ENCODE measurements at places on chromosomes 2 and 18.

GRCh38 chr2:172430678-172431077 lies 3.3 kb downstream of the ITGA6 start:
- peak; percentile 69 for DNase-seq

GRCh38 chr2:233118648-233119000 lies 58.5 kb downstream of the INPP5D start:
- no peak for DNase-seq

- DNase-seq = no peak
These were observed 105.9 kb downstream of the AGAP1 start for GRCh38 chr2:235599596-235600338.

DNA sequence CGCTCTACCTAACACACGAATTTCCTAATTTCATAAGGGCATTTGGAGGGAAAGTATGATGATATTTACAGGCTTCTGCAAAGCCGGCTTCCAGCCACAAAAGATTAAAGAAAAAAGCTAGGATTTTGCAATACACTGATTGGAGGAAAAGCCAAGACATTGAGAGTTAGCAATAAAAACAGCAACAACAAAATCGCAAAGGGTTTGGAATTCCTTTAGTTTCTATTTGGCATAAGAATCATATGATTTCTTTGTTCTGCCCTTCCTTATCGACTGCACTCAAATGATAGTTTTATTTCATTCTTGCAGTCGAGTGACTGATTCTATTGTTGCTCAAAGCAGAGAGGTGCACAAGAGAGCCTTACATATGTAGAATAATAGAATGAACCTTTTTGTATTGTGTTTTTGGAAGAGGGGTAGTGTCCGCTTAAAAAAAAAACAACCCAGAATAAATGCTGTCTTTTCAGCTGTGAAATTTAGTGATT lies 3.9 kb upstream of the ZNF532 start:
- DNase-seq = no peak

DNA sequence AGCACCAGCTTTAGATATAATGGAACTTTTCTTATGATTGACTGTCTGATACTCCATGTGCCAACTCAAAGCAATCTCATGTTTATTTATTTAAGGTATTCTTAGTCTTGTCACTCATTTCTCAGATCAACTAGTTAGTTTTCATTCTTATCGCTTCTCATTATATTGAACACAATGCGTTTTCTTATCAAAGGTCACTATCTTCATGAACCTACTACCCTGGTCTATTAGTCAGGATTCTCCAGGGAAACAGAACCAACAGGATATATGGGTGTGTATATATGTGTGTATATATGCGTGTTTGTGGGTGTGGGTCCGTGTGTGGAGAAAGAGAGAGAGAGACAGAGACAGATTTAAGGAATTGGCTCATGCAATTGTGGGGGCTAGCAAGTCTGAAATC lies 619.9 kb downstream of the ZEB2 start:
- DNase-seq = no peak

DNA sequence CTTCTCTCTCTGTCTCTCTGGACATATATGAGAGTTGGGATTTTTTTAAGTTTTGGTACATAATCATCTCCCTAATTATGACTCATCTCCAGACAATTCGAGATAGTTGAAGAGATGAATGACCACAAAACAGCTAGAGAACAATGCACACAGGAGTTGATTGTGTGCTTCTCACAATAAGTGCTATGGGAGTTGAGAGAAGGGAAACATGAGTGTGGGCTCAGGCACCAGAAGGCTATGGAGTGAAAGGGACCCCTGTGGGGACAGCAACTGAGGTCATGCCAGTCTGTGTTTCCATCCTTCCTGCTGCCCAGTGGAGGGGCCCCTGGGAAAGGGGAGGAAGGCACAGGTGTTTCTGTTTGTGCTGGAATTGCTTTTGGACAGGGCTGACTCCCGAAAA lies 6.5 kb upstream of the YWHAQ start:
- peak; percentile 23 for DNase-seq

GRCh38 chr18:22678486-22678885 lies 254.6 kb upstream of the RBBP8 start:
- DNase-seq = no peak

GRCh38 chr2:226123300-226123699 lies 676.3 kb downstream of the IRS1 start:
- no peak for DNase-seq

DNA sequence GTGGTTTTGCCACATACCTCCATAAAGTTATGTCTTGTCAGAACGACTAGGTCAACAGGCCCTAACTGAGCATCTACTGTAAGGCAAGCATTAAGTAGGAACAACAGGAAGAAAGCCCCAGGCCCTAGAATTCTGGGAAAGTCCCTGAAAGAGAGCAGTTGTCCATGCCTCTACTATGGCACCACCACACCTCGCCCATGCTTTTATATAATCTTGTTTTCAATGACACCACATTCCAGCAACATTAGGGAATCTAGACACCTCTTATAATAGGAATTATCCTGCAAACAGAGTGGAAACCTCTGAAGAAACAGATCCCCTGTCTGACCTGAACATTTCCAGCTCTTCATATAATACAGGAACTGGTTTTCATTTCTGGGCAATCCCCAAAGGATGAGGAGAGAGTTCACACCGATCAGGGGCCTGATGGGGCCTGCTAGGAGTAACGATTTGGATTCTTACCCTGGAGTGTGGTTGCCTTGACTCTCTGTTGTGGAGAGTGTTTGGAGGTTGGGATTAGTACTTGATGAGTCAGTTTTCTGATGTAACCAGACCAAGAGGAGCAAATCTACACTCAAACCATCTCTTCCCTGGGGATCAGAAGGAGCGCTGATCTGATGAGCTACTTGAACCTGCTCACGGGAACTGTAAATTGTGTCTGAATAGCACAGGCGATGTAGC lies 31.9 kb upstream of the CEP68 start:
- no peak for DNase-seq

- no peak for DNase-seq
These were observed 66.3 kb downstream of the CDK15 start for GRCh38 chr2:201872591-201872990.

DNA sequence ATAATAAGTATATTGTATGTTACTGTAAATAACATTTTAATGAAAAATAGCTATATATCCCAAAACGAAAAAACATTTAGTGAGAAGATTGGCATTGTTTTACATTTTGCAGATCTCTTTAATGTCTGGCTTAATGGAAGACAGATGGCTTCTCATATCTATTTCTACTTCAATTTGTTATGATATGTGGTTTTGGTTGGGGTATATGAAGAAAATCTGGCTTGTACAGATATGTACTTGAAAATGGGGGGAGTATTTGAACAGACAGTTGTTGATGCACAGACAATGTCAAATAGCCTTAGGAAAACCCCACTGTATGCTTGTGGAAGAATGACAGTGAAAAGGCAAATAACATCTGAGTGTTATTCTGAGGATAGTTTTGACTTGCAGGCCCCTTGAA lies 23.6 kb upstream of the GMCL1 start:
- no peak for DNase-seq

DNA sequence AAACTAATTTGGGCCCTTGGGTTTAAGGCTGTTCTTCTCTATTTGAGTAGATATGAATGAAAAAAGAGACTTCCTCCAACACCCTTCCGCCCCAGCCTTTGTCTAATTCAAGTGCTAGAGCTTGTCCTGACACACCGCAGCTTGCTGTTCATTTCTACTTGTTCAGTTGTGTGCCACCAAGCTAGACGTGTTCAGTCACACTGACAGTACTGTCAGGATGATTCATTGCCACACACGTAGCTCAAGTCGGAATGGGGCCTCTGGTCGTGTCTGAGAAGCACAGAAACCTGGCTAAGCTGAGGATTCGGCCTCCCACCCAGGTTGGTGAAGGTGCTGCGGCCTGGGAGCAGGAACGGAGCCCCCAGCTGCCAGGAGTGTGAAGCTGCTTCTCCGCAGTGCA lies 45.6 kb upstream of the INHBB start:
- peak; percentile 27 for DNase-seq

DNA sequence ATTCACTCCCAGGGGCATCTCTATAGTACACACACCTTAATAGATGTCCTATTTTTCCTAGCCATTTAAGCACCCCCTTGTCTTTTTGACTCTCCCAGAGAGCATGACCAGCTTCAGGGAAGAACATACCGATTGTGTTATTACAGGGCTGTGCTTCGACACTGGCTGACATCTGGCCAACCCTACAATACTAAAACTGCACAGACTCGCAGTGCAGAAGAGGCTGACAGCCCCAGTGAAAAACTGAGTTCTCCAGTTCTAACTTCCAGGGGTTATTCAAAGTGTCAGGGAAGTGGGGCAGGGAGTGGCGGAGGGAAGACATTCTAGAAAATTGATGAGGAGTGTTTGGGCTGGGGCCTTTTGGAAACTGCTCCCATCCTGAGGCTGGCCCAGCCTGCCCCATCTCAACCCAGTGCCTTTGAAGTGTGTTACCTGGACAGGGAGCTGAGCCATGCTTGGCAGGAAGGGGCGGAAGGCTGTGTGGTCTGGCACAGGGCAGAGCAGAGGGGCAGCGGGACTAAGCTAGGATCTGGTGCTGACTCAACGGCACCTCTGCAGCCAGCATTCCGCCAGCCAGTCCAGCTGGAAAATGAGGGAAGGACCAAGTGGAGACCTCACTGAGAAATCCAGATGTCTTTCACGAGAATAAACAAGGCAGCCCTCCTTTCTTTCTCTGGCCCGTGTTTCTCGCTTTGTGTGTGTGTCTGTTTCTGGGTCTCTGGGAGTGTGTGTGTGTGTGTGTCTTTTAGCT lies 15.4 kb upstream of the IGFBP5 start:
- no peak for DNase-seq

- DNase-seq = peak; percentile 21
These were observed 63.3 kb upstream of the GALNT5 start for GRCh38 chr2:157194097-157194688.

DNA sequence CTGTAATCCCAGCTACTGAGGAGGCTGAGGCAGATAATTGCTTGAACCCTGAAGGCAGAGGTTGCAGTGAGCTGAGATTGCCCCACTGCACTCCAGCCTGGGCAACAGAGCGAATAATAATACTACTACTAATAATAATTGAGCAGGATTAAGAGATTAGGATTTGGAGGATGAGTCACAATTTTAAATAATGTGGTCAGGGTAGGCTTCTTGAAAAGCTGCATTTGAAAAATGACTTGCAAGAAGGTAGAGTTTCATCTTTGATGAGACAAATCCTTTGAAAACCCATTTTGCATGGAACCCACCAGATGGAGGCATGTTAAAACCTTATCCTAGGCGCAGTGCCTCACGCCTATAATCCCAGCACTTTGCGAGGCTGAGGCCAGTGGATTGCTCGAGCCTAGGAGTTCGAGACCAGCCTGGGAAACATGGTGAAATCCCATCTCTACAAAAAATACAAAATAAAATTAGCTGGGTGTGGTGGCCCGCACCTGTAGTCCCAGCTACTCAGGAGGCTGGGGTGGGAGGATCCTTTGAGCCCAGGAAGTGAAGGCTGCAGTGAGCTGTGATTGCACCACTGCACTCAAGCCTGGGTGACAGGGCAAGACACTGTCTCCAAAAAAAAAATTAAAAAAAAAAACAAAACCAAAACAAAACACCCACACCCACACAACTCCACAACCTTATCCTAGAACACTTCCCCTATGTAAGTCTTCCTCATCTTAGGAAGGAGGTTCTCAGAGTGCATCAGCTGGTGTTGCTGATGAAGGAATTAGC lies 3.3 kb upstream of the ATP8B1 start:
- no peak for DNase-seq

DNA sequence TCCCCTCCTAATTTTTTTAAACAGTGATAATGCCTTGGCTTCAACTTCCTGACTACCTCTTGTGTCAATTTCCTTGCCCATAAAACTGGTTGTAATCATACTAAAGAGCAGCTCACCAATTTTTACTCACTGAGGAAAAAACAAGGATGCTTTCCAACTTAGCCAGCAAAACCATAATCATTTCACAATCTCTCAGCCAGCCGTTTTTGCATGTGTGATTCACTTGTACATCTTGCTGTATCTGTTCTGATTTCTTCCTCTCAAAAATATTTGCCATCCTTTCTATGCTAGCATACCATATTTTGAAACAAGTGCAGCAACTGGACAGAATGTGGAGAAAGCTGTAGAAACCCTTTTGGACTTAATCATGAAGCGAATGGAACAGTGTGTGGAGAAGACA lies 60.7 kb downstream of the RAB27B start:
- DNase-seq = no peak

GRCh38 chr2:1481406-1482252 lies 68.4 kb downstream of the TPO start:
- DNase-seq = no peak

GRCh38 chr2:222270396-222270795 lies 28.4 kb downstream of the PAX3 start:
- no peak for DNase-seq

- DNase-seq = no peak
These were observed 350.5 kb downstream of the KIAA1328 start for GRCh38 chr18:37179384-37179783.

DNA sequence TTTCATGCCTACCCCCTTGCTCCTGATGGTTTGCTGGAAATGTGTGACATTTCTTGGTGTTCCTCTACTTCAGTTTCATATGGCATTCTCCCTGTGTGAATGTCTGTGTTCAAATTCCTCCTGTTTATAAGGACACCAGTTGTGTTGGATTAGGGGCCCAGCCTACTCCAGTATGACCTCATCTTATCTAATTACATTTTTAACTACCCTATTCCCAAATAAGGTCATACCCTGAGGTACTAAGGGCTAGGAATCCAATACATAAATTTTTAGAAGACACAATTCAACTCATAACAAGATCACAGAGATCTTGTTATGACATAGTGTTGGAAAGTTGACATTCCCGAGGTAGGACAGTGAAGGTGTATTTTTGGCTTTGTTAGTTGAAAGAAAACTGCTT lies 5.5 kb downstream of the FAM210A start:
- DNase-seq = no peak

GRCh38 chr2:119536211-119536610 lies 8.0 kb upstream of the CFAP221 start:
- DNase-seq = no peak

- DNase-seq = no peak
These were observed 445.7 kb upstream of the TRIB2 start for GRCh38 chr2:12270876-12271588.

DNA sequence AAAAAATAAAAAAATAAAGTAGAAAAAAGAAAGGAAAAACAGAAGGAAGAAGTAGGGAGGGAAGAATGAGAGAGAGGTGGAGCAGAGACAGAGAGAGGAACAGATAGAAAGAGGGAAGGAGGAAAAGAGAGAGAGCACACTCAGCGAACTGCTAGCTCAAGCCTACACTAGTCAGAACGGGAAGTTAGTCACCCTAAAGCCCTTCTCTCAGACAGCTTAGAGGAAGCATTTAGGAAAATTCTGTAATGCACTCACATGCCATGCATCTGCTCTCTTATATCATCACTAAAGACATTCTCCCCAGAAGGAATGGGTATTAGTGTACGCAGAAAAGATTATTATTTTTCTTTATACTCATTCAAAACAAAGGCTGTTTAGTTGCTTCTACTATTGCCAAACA lies 68.1 kb upstream of the SULT1C3 start:
- no peak for DNase-seq

DNA sequence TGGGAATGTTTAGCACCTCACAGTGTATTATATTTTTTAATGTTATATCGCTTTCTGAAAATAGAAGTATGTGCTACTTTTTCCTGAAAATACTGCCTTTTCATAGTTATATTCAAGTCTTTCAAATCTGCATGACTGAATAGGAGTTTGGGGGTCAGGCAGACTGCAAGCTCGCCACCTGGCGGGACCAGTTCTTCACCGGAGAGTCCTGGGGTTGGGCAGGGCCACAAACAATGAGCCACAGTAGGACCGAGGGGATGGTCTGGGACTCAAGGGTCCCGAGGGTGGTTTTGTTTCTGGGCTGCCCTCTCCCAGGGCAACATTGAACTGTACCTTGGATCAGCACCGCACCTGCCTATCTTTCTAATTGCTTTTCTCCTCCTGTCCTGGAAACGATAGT lies 70.6 kb downstream of the VWA3B start:
- no peak for DNase-seq
